ENCODE measurements at places on chromosomes 3 and 15.

DNA sequence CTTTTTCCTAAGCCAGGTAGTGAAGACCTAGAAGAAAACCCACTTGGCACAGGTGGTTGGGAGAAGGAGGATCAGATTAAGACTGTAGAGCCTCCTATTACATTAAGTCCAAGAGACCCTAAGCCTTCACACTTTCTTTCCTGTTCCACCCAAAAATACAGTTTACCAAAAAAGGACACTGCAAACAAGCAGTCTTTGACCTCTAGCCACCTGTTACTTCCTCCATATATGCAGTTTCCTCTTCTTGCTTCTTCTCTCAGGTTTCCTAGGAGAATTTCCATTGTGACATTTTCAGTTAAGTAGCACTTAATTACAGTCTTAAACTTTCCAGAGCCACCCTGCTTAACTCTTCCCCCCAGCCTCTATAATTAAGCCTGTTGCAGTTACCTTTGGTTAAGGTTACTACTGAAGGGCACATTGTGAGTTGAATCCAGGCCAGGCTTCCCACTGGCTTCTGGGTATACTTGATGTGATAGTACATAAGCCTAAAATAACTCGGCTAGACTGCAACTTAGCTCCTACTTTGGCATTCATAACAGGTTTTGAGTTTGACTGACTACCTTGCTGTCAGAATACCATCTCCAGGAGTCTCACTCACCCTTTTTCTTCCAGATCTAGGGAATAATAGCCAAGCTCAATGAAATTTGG is 114.2 kb upstream of the UMPS start:
- no peak for DNase-seq

- no peak for DNase-seq
Measured at GRCh38 chr3:143571548-143571947, 276.7 kb downstream of the SLC9A9 start.

- no peak for DNase-seq
Measured at GRCh38 chr15:72771329-72771725, 12.2 kb downstream of the ADPGK start.

DNA sequence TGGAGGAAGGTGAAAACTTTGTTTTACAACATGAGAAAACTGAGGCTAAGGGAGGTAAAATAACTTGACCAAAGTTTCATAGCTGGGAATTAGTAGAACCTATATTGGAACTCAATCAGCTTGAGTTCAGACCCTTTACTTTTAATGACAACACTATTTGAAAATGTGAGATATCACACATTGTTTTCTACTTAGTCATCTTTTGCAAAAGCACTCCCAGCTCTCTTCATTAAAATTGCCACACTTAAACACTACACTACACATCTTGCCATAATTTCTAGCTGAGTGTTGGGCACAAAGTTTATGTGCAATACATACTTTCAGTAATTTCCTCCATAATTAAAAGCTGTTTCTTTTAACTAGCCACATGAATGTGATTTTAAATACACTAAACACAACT is 230.4 kb upstream of the DCBLD2 start:
- DNase-seq = no peak

- no peak for DNase-seq
Measured at GRCh38 chr3:197545571-197545970, 10.2 kb downstream of the BDH1 start.

GRCh38 chr15:75653347-75653913 is 5.7 kb downstream of the SNX33 start:
- DNase-seq = no peak

DNA sequence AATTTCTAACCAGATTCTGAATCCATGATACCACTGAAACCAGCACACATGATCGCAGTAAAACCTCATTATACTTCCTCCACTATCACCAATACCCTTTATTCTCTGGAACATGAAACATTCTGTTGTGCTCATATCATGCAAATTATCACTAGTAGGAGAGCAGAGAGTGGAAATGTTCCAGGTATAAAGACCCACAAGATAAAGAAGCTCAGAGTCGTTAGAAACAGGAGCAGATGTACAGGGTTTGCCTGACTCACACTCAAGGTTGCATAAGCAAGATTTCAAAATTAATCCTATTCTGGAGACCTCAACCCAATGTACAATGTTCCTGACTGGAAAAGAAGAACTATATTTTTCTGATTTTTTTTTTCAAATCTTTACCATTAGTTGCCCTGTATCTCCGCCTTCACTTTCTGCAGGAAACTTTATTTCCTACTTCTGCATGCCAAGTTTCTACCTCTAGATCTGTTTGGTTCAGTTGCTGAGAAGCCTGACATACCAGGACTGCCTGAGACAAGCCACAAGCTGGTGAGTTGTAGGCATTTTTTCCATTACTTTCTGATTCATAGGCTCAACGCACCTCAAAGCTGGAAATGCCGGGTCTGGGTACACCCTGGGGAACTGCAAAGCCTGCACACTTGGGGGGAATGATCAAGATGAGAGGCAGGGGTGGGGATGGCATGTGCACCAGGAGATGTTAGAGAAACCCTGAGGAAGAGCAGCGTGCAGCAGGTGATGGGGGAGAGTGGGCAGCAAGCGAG is at the start of gene CCR2:
CCR2 (plus strand) TSS at position 465 of the 764 bp plus-strand sequence. CDS start 3,417 bp downstream, outside the sequence.
- no peak for DNase-seq

- no peak for DNase-seq
Measured at GRCh38 chr15:25410649-25411048, 28.2 kb downstream of the UBE3A start.

DNA sequence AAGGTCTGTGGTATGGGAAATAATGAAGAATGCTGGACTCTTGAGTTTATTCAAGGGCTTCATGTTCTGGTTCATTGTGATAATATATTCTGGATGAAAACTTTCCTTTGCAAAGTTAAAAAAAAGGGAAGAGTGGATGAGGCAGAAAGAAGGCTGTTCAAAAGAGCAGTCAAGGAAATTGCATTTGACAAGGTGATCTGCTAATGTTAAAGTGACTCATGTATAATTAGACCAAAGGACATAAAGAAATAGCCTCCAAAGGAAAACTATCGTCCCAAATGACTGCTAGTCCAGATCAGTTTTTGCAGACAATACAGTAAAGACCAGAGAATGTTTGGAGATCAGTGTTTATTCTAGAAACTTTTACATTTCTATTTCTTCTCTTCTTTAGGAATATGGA is 9.8 kb downstream of the TMEM108 start:
- DNase-seq = no peak

DNA sequence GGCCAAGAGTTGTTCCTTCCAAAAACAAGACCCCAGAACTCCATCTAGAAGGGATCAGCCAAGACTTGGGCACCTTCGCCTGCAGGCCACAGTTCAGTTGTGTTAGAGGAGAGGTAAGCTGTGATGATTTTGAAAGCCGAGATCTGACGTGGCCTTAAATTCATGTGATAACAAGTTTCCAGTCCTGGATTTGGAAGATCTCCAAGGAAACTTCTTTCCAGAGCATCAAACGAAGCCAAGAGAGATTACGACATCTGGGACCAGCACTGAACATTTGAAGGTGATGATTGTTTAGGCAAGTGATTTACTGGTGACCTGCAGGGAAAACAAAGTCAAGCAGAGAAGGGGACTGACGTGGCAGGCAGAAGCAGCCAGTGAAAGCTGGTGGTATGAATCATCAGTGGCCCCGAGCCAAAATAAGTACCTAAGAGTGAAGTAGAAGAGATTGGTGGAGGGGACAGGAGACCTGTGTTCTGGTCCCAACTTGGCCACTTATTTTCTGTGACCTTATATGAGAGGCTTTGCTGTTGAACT is 339.0 kb upstream of the PROK2 start:
- DNase-seq = no peak

DNA sequence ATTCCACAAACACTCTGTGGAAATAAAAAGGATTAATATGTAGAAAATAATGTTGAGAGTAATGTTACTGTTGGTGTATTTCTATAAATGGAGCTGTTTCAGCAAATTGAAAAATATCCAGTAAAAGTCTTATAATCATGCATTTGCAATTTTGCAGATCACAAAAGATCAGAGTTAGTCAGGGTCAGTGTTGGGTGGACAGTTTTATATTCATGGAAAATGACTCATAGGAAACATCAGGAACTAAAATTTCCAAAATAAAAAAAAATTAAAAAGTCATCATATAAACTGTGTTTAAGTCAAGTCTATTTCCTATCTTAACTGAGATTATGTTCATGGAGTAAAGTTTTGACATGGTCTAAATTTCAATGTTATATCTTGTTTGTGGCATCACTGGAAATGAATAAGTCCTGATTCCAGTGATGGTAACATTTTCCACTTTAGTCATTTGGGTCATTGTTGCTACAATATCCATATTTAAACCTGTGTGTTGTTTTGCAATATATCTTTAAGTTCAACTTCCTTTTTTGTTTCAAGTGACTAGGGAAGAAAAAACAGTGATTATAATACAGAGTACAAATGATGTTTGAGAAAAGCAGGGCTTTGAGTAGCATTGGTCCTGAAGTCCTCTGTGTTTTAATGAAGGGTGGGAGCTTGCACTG is 37.8 kb downstream of the MITF start:
- no peak for DNase-seq

- no peak for DNase-seq
Measured at GRCh38 chr15:100393008-100393407, 51.2 kb upstream of the ADAMTS17 start.

- no peak for DNase-seq
Measured at GRCh38 chr15:50911621-50912020, 3.1 kb downstream of the AP4E1 start.

DNA sequence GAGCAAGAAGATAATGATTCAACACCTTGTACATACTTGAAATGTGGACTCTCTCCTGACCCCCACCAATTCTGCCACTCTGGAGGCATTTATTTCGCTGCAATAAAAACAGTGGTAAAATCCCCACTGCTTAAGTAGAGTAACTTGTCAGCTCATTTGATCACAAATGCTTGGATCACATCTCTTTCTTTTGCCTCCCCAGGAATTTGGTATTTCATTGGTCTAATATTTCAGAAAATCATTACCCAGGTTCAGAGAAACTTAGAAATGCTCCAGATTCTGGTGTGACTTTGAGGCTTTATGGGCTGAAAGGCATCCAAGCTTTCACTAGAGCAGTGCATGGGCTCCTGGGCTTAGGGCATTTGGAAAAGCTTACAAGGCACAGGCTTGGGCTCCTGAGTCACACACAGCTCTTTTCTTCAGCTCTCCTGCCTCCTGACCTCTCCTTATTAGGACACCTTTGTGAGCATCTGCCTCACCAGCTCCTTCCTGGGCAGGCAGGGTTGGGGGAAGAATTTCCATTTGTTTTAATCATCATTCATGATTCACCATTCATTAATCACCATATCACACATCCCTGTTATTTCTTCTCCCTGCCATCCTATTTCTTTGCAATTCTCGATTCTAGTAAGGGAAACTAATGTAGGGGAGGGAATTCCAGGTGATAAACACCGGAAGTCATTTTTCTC is 22.5 kb downstream of the CDCP1 start:
- no peak for DNase-seq

GRCh38 chr3:36907911-36908646 is 36.8 kb downstream of the TRANK1 start:
- peak; percentile 20 for DNase-seq

DNA sequence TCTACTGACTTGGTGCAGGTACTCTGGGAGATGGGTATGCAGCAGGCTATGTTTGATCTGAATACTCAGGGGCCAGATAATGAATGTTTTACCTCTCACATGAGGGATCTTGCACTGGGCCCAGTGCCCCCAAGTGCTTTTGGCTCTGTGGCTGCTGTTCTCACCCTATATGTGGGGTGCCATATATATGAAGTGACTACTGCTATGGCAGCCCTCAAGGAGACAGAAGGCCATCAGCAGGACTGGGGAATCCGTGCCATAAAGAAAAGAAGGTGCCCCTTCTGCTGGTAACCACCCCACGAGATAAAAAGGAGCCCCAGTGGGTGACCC is 302.1 kb downstream of the ZPLD1 start:
- DNase-seq = no peak

- DNase-seq = no peak
Measured at GRCh38 chr3:121835465-121835801, 424 bp downstream of the EAF2 start.

DNA sequence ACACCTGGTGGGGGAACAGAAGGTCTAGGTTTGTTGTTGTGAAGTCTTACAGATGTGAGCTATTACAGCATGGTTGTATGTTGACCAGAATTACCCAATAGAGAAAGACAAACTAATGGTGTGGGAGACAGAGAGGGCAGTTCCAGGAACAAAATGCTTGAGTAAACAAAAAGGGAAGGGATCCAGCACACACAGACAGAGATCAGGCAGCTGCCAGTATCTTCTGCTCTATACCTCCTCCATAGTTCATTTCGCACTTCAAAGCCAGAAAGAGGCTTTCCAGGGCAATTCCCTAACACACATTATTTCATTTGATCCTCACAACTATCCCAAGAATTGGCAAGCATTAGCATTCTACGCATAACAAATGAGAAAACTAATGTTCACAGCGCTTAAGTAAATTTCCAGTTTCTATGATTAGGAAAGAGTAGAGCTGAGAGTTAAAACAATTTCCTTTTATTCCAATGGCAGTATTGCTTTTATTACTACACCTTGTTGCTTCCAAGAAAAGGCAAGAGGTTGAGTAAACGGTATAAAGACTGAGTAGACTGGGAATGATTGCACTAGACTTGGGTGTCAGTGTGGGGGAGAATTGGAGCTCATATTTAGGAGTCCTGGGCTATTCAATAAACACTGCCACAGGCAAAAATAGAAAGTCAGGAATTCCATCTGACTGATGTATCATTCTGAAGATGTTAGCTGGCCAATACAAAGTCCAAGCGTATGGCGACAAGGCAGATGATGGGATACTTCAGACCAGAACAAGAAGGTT is 39.7 kb upstream of the ZNF280D start:
- no peak for DNase-seq

DNA sequence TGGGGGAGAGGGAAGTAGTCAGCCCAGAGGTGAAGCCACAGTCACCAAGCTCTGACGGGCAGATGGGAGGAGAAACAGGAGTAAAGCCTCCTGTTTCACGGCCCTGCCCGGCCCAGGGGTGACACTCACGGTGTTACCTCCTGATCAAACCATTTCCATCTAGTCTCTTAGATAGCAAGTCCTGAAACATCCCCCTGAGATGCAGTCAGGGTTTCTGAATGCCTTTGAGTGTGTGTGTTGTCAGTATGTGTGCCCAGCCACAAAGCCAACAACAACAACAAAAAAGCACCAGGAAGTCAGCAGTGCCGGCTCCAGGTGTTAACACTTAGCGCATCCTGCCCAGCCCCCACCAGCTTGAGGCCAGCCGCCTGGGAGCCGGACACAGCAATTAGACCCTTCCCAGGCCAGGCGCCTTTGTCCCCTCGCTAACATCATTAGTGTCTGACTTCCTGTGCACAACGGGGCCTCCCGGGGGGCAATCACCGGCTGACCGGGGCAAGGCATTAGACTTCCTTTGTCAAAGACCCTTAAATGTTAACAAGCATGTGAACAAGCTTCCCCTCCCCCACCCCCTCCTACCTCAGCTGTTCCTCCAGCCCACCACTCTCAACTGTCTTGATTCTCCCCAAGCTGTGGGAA is 34.5 kb downstream of the IL17RD start:
- no peak for DNase-seq

GRCh38 chr15:84681831-84682230 is 23.8 kb upstream of the NMB start:
- no peak for DNase-seq

- DNase-seq = no peak
Measured at GRCh38 chr3:72145506-72146380, 360.8 kb upstream of the PROK2 start.

GRCh38 chr3:171943262-171944117 is 95.9 kb upstream of the FNDC3B start:
- no peak for DNase-seq

Measured in stimulated activated CD4-positive, alpha-beta T cell treated with anti-CD3 and anti-CD28 coated beads, Interleukin-1b, Interleukin-23, amount 100 ng/mL, for 1 hour (primary cell).